ENCODE measurements at places on chromosomes 3 and 15.

GRCh38 chr3:197406266-197406665 is 107.9 kb upstream of the DLG1 start:
- no peak for DNase-seq

DNA sequence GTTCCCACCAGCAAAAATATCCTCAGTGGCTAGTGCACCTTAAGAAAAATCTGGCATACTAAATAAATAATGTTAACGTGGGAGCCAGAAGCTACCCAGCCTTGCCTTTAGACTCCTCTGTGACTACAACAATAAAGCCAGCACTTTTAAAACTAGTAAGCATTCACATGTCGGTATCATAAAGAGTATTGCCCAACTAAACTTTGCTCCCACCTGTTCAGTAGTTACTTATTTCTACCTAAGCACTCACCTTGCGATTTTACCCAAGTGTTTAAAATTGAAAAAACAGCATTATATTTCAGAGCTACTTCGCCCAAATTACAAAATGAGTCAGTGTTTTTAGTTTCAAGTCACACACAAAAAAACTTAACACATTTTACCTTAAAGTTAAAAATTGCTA is 12.8 kb downstream of the ALDH1L1 start:
- DNase-seq, result no peak

- no peak for DNase-seq
These were observed 36.4 kb downstream of the WWTR1 start for GRCh38 chr3:149621218-149622005.

- peak; percentile 18 for DNase-seq
These were observed 15.0 kb downstream of the TASOR start for GRCh38 chr3:56667973-56668579.

- no peak for DNase-seq
These were observed 3.7 kb upstream of the TF start for GRCh38 chr3:133742351-133743091.

- no peak for DNase-seq
These were observed 1.8 kb downstream of the RBPMS2 start for GRCh38 chr15:64773606-64774005.

- no peak for DNase-seq
These were observed 292.5 kb downstream of the MCTP2 start for GRCh38 chr15:94523873-94524272.

DNA sequence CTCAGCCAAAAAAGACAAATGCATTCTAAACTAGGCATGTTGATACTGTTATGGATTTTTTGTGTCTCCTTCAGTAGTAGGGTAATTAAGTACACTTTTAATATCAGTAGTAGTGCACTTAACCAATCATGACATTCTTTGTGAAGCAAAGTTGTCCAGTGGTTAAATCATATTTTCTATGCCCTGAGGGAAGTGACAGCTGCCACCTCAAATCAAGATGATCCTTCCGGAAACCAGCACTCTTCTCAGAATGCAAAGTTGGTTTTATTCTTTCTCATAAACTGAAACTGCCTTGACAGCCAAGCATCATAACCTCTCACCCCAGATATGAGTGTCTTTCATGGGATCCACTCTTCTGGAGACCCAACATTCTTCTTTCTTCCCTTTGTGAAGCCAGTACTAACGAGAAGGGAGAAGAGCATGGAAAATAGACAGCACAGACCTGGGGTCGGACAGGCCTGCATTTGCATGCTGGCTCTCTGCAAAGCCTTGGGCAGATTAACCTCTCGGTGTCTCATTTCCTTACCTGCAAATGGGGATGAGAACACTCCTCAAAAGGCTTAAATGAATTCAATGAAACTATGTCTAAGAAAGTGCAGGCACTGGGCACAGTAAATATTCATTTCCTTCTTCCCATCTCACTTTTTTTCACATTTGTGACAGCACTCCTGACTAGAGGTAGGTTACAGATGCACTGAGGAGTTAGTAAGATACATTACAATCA is 13.2 kb downstream of the AAGAB start:
- DNase-seq, result peak; percentile 23

DNA sequence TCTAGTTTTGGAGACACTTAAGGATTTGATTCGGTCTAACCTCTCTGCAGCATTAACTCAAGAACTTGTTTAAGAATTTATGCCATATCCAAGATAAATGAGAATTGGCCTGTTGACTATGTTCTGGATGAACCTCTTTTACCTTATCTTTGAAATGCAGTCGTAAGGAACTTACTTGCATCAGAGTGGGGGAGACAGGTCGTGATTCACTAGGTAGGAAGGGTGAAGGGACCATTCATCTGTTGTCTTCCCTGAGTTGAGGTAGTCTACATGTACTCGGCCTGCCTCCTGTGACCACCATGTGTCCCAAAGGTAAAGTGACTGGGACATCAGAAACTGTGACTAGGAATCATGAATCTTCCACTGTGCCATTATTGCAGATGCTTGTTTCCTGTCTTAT is 248.0 kb upstream of the P2RY1 start:
- DNase-seq, result no peak

- no peak for DNase-seq
These were observed 78.8 kb upstream of the NMNAT3 start for GRCh38 chr3:139756529-139757103.
